Endothelial cell (in vitro differentiated cells): ENCODE measurements at places on chromosomes 7 and 10. TPM values are rescaled to one million over a fixed set of nuclear protein-coding genes. Genes with fewer than 3 reads are reported as not detected.

EDRF1 gene
- 29.2 TPM for total RNA-seq

RAPGEF5 gene
- 135 TPM for total RNA-seq

BMPER gene
- total RNA-seq, result 2.5 TPM

SNX8 gene
- total RNA-seq, result 40.7 TPM

GHRHR gene
- total RNA-seq, result 7.5 TPM

C7orf57 gene
- total RNA-seq, result not detected

NME8 gene
- not detected for total RNA-seq

GJD4 gene
- not detected for total RNA-seq

LCOR gene
- 36.6 TPM for total RNA-seq

AGR2 gene
- not detected for total RNA-seq

TECTB gene
- total RNA-seq, result not detected

TMEM184A gene
- 0.21 TPM for total RNA-seq

NAT16 gene
- total RNA-seq, result not detected

NODAL gene
- 1.5 TPM for total RNA-seq

PKD2L1 gene
- total RNA-seq, result 0.44 TPM

FBXL13 gene
- total RNA-seq, result 3.4 TPM

SCART1 gene
- total RNA-seq, result 0.36 TPM

AGAP6 gene
- 17.2 TPM for total RNA-seq

SPDYE16 gene
- total RNA-seq, result not detected

CALML3 gene
- total RNA-seq, result not detected

PLAU gene
- 19.5 TPM for total RNA-seq

RET gene
- 0.28 TPM for total RNA-seq

PRSS37 gene
- total RNA-seq, result not detected

GPR22 gene
- not detected for total RNA-seq

SLC16A12 gene
- 0.21 TPM for total RNA-seq

GARIN1A gene
- total RNA-seq, result 4.3 TPM

MEOX2 gene
- total RNA-seq, result 0.10 TPM

MDH2 gene
- 109 TPM for total RNA-seq

UNCX gene
- not detected for total RNA-seq

CXCL12 gene
- 0.97 TPM for total RNA-seq

TSPAN12 gene
- 20.3 TPM for total RNA-seq

OR9A2 gene
- not detected for total RNA-seq

CYP26C1 gene
- total RNA-seq, result 0.31 TPM

GALNT17 gene
- total RNA-seq, result 0.38 TPM

GPR37 gene
- total RNA-seq, result 7.1 TPM

CFAP69 gene
- 1.8 TPM for total RNA-seq

ADAM12 gene
- 9.0 TPM for total RNA-seq

MUC3A gene
- total RNA-seq, result 3.4 TPM

NUTM2E gene
- total RNA-seq, result 0.46 TPM

OR2A42 gene
- 0.08 TPM for total RNA-seq

BICC1 gene
- 1.1 TPM for total RNA-seq

DIP2C gene
- total RNA-seq, result 13.1 TPM

WASL gene
- total RNA-seq, result 33.7 TPM

NKX1-2 gene
- total RNA-seq, result 0.77 TPM

INA gene
- total RNA-seq, result 0.23 TPM

SUN3 gene
- total RNA-seq, result not detected

FLNC gene
- total RNA-seq, result 7.7 TPM
